ENCODE measurements at places on chromosomes 11 and 22. TPM values are rescaled to one million over a fixed set of nuclear protein-coding genes. Genes with fewer than 3 reads are reported as not detected.

Gene ADM
- total RNA-seq: 56.8 TPM

Gene NEU3
- 6.6 TPM for total RNA-seq

Gene TENM4
- total RNA-seq: 0.13 TPM

Gene POLD3
- total RNA-seq: 22.6 TPM

Gene FGF4
- not detected for total RNA-seq

Gene MS4A15
- total RNA-seq: not detected
